ENCODE measurements at places on chromosomes 2 and 18.

DNA sequence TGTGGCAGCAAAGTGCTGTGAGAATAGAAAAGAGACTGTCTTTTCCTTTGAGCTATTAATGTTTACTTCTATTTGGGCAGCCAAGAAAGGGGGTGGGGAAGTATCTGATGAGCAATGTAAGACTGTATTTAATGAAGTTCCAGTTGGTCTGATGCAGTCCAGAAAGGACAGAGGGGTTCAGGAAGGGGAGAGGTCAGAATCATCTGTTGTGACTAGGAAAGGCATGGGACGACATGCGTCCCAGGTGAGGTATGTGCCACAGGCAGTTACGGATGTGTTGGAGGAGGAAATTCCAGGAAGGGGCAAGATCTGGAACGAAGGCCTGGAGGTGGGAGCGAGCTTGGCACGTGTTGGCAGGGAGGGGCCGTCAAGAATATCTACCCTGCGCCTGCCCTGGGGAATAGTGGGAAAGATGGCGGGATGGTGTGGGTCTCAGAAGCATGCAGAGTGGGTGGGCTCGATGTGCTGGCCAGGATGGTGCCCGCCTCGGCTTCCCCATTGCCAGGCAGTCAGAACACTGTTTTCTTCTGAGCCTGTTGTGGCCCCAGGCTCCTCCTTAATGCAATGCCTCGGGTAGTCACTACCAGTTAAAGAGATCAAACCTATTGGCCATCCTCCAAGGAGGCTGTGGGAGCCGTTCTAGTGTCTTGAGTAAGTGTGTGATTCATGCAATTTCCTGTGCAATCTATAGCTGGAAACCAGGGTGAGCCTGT lies 57.8 kb upstream of the TXNDC2 start:
- no peak for DNase-seq

GRCh38 chr18:35050028-35050546 lies 8.9 kb downstream of the MAPRE2 start:
- DNase-seq, result no peak

GRCh38 chr2:83063511-83063910 lies 1395.6 kb downstream of the SUCLG1 start:
- no peak for DNase-seq

GRCh38 chr18:68060871-68061270 lies 544.4 kb upstream of the DSEL start:
- DNase-seq, result no peak

GRCh38 chr2:48227617-48228344 lies 302.2 kb upstream of the STON1 start:
- DNase-seq, result no peak

- no peak for DNase-seq
Measured at GRCh38 chr2:149075853-149076252, 37.4 kb downstream of the LYPD6B start.

- DNase-seq, result peak; percentile 63
Measured at GRCh38 chr18:51666763-51667191, 469.3 kb upstream of the MEX3C start.

GRCh38 chr2:25822190-25823117 lies 55.8 kb downstream of the ASXL2 start:
- no peak for DNase-seq

DNA sequence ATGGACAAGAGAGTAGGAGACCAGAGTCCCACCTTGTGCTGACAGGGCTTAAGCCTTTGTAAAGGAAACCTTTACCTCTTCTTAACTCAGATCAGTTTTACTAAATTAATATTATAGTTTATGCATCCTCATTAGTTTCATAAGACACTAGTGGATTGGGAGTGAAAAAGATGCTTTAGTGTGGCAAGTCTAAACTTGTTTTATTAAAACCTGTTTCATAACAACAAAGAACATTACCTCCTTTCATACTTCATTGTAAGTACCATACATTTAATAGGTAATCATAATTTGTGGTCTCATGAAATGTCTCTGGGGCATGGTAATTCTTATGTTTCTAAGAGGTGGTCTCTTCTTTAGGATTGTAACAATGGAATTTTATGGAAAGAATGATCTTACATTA lies 63.4 kb downstream of the PIKFYVE start:
- DNase-seq, result no peak

DNA sequence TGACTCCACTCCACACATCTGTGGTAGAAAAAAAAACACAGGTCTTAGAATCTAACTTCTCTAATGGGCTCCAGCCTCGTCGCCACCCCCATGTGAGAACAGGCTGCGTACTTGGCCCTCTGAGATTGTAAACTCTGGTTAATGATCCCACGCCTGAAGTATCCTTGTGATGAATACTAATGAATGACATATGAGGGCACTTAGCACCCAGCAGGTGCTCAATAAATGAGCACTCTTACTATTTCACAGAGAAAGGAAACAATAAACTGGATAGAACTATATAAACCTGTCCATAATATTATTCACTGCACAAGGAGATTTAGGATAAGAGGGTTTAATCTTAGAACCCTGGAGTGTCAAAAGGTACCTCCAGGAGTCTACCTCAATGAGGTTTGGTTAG lies 310.1 kb upstream of the HNRNPA3 start:
- DNase-seq, result no peak

Measured in NCI-H187 (cell line).